ENCODE measurements at places on chromosomes 2 and 18.

DNA sequence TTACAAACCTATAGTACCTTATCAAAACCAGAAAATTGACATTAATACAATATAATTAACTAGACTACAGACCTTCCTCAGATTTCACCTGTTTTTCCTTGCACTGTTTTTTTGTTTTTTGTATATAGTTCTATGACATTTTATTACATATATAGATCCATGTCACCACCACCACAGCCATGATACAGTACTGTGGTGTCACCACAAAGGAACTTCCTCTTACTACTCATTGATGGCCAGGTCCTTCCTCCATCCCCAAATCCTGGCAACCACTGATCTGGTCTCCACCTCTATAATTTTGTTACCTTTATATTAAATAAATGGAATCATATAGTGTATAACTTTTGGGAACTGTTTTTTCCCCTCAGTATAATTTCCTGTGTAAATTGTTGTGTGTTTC, 19.4 kb upstream of the ATP6V1B1 start:
- no peak for DNase-seq

DNA sequence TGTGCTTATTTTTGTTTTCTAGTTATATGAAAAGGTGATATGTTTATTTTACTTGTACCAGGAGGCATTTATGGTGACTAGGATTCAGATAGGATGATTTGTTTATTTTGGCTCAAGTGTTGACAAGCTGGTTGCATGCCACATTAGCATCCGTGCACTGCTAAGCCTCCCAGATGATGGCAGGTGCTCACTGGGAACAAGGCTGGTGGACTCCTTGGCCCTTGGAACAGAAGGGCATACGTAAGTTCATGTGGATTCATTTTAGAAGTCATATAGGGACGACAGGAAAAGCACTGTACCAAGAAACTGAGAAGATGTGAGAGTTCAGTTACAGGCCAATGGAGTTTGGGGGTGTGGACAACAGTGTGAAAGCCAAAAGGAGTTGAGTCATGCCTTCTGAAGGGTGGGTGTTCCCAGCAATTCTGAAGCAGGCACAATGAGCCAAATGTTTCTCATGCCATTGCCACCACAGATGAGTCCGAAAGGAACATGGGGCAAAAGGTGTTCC, 166.2 kb downstream of the PHLPP1 start:
- no peak for DNase-seq

DNA sequence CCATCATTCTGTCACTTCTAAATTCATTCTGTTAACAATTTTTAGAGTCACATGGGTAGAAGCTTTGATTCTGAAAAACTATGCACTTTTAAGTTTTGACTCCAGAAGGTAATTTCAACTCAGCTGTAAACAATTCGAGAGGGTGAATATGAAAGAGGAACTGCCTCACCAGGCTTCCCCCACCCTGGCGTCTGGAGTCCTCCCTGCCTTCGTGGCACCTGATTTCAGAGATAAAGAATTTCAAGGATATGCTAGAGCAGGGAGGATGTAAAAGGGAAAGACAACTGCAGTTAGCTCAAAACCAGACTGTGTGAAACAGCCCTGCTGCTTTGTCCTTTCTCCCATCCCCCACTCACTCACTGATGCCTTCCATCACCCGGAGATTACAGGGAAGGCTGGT, 40.7 kb downstream of the ONECUT2 start:
- DNase-seq, result no peak

DNA sequence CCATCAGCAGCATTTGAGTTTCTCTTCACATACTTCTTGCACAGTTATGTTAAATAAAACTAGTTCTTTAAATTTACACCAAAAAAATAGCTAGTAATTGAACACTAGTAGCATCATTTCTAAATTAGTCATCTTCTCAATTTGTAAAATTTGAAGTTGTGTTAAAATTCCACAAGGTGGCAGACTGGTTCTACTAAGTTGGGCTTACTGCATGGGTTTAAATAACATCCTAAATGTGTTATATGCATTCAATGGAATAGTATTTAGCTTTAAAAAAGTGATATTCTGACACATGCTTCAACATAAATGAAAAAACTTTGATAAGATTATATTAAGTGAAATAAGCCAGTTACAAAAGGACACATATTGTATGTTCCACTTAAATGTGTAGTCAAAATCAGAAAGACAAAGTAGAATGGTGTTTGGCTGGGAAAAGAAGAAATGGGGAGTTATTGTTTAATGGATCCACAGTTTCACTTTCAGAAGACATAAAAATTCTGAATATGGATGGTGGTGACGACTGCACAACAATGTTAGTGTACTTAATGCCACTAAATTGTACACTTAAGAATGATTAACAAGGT, 28.7 kb upstream of the RPRD1A start:
- peak; percentile 15 for DNase-seq

DNA sequence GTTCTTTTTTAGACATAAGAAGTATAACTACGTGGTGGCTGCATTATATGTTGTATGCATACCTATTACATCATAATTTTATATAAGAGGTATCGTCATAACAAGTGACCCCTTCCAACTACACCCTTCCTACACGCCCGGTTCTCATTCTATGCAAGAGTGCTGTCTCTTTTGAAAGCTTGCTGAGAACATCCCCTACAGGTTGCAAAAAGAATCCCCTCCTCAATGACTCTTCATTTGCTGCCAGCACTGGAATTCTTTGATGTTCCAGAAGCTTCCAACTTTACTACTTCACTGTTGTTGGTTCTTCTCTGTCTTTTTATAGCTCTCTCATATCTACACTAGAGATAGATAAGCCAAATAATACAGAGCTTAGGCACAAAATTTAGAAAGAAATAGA, 66.4 kb downstream of the CDH7 start:
- no peak for DNase-seq

DNA sequence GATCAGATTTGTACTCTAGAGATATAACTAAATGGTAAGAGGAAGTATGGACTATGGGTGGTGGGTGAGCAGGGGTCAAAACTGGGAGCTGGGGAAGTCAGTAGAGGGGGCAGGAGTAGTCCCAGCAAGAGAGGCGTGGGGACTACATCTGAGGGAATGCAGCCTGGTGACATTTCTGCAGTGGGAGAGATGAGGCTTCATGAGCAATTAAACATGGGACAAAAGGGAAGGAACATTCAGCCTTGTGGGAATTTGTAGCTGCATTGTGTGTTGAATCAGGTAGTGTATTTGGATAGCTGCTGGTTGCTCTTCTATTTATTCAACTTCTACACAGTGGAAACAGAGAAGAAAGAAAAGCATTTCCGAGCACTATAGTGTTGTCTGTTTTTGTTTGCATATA, 3.6 kb downstream of the CNOT11 start:
- DNase-seq, result no peak

DNA sequence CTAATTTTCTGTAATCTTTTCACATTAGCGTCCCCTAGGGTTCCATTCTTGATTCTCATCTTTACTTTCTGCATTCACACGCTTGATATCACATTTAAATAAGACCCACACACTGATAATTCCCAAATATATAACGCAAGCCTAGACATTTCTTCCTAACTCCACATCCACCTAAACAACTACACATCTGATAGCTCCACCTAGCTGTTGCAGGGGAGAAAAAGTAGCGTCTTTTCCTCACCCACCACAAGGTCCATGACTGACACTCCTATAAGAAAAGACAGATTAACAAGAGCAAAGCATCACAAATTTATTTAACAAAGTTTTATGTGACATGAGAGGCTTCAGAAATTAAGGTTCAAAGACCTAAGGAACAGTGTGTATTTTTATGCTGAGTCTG, 862.2 kb upstream of the DDX18 start:
- no peak for DNase-seq
